ENCODE measurements at places on chromosomes 13 and 19.
A peak's percentile ranks its signal among the peaks of the same experiment; 100 is the strongest.

DNA sequence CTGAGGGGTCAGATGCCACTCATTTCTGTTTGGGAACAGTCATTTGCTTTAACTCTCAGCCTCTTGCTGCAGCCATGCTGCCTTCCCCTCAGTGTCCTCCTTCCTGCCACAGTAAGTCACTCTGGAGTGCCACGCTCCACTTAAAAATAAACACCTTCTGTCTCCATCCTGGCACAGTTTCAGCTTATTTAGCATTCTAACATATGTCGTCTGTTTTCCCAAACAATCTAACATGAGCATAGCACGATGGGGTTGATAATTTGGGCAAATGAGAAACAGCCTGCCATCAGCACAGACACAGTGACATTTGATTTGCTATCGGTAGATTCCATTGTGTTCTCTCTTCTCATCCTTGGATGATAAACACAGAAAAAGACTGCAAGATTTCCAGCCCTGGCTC lies 768.6 kb downstream of the UQCRFS1 start:
- DNase-seq = no peak

DNA sequence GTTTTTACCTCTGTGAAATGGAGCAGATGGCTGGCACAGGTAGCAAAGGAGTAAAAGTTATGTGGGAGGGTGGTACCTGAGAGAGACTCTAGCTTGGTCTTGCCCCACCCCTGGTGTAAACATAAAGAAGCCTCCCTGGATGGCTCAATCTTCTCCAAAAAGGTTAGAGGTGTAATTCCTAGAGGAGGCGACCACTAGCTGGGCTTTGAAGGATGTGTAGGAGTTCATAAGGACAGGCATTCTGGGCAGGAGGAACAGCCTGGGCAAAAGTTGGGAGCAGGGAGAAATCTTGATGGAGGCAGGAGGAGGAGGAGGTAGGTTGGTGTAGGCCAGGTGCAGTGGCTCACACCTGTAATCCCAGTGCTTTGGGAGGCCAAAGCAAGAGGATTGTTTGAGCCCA lies 7.8 kb upstream of the ICAM4 start:
- no peak for DNase-seq

DNA sequence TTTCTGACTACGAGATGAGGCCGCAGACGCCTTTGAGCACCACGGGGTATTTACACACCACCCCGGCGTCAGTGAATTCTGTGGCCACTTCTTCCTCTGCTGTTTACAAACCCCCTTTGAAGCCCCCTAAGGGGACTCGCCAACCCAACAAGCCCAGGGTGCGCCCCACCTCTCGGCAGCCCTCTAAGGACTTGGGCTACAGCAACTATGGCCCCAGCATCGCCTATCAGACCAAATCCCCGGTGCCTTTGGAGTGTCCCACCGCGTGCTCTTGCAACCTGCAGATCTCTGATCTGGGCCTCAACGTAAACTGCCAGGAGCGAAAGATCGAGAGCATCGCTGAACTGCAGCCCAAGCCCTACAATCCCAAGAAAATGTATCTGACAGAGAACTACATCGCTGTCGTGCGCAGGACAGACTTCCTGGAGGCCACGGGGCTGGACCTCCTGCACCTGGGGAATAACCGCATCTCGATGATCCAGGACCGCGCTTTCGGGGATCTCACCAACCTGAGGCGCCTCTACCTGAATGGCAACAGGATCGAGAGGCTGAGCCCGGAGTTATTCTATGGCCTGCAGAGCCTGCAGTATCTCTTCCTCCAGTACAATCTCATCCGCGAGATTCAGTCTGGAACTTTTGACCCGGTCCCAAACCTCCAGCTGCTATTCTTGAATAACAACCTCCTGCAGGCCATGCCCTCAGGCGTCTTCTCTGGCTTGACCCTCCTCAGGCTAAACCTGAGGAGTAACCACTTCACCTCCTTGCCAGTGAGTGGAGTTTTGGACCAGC lies 5.3 kb downstream of the SLITRK5 start:
- DNase-seq = no peak

- DNase-seq = no peak
These were observed 1.6 kb upstream of the KLK10 start for GRCh38 chr19:51020988-51021651.

- DNase-seq = no peak
These were observed 106.3 kb downstream of the ZAR1L start for GRCh38 chr13:32208860-32209259.

- no peak for DNase-seq
These were observed 112.5 kb downstream of the DACH1 start for GRCh38 chr13:71754407-71754974.

- no peak for DNase-seq
These were observed 33.0 kb upstream of the TSC22D1 start for GRCh38 chr13:44609137-44609536.

DNA sequence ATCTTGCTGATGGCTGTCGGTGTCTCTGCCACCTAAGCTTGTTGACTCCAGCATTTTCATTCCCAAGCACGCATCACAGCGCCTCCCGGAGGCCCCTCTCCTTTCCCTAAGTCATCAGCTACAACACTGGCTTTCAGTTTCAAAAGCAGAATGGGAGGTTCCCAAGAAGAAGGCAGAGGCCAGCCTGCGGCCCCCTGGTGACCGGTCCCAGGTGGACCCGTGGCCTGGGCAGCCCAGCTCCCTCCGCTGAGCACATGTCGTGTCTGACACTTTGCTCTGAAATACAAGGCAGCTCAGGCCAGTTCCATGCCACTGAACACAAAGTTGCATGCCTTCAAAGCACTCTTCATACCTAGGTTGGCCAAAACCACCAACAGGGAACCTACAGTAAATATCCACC lies 8.5 kb downstream of the MLLT1 start:
- no peak for DNase-seq

GRCh38 chr19:9528757-9529336 lies 9.6 kb downstream of the ZNF426 start:
- no peak for DNase-seq

- no peak for DNase-seq
These were observed 2.8 kb upstream of the A1BG start for GRCh38 chr19:58355908-58356765.

GRCh38 chr19:43809762-43810696 lies 7.8 kb upstream of the LYPD5 start:
- DNase-seq = peak; percentile 19

GRCh38 chr13:35179494-35179893 lies 237.4 kb downstream of the NBEA start:
- DNase-seq = no peak

DNA sequence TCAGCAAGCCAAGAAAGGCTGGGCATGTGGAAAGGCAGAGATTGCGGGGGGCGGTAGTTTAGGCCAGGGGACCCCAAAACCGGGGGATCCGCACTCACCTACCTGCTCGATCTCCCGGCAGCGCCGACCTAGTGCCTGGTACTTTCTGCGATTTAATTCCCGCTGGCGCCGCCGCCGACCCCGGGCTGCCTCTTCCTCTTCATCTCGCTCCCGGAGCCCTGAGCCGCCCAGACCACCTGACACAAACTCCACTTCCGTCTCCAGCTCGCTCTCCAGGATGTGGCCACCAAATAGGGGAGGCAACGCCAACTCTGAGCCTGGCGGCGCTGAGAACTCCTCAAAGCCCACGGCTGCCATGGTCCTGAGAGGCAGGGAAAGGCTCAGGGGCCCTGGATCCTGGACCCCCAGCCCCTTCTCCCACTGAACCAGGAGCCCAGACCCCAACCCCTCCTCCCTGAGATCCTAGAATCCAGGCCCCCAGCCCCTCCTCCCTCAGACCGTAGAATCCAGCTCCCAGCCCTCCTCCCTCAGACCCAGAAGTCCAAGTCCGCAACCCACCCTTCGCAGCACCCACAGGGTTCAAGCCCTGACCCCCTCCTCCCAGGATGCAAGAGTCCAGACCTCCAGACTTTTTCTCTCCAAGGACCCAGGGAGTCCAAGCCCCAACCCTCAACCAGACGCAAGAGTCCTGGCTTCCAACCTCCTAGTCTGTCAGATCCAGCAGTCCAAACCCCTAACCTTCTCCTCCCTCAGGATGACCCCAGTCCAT lies 933 bp downstream of the TFPT start:
- DNase-seq = no peak

DNA sequence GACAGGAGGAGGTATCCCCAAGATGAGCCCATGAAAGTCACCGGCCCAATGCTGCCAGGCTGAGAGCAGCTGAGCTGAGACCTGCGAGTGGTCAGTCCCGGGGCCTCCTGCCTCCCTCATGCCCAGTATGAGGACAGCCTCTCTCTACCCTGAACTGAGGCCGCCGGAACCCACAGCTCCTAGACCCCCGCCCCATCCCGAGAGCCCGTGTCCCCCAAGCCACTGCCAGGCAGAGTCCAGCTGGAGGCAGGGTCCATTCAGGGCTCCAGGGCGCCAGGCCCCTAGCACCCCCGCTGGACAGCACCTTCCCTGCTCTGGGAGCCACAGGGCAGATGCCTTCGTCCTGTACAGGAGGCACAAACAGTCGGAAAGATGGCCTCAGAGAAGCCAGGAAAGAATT lies 38.7 kb downstream of the MLLT1 start:
- no peak for DNase-seq

- DNase-seq = no peak
These were observed 82.2 kb downstream of the SLC7A1 start for GRCh38 chr13:29513002-29513980.

- no peak for DNase-seq
These were observed 202.4 kb upstream of the EDNRB start for GRCh38 chr13:78121001-78121400.

- no peak for DNase-seq
These were observed 915.9 kb downstream of the PCDH17 start for GRCh38 chr13:58547419-58547818.

DNA sequence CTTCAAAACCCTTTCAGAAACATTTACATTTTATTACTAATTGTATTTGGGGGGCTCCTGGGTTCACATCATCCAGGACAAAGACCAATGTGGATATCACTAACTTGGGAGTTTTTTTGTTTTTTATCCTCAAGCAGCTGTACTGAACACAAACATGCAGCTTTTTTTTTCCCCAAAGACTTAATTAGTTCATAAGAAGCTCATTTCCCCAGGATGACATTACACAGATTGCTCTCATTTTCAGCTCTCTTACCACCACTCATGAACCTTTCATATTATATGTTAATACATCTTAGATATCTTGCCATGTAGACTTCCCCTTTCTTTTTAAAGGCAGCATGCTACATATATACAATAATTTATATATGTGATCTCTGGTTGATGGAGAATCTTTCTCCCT lies 118.7 kb upstream of the MAB21L1 start:
- no peak for DNase-seq

- DNase-seq = peak; percentile 82
These were observed 710 bp upstream of the BTBD2 start for GRCh38 chr19:2016041-2016807.

All from HuH-7.5 (cell line).